Epithelial cell of esophagus (primary cell): ENCODE measurements at places on chromosomes 6 and 20.

- peak; percentile 87 for DNase-seq
Observed at GRCh38 chr6:127582777-127583462, 5.9 kb downstream of the C6orf58 start.

DNA sequence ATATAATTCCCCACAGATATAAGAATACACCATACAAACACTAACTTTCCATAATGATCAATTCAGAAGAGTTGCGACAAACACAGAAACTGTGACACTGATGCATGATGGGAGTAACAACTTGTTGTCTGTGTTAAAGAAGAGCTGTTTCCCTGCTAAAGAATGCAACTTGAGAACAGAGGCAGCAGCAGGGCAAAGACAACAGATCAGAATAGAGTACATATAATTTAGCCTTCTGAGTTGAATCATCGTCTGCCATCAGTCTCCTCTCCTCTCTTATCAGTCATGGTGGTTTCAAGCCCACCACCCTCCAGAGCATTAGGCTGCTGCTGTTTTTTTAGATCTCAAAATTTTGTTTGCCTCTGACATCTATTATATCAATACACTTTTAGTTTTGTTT, 280.4 kb downstream of the UBE3D start:
- DNase-seq, result no peak

- no peak for DNase-seq
Observed at GRCh38 chr20:44431502-44432234, 44.0 kb upstream of the TTPAL start.

DNA sequence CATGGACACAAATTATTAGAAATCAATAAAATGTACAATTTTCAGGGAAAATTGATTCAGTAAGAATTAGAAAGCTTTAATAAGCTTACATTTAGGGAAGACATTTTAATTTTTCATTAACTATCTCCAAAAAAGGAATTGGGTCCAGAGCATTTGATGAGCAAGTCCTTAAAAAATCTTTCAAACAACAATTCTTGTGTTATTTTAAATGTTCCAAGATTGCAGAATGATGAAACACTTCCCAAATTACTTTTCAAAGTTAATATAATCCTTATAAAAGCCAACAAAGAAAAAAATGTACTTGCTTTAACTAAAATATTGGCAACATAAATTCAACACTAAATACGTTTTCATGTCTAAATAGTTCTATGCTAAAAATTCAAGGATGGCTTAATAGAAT, 102.0 kb downstream of the ADAT2 start:
- no peak for DNase-seq

GRCh38 chr6:128161839-128162238, 261.0 kb upstream of the THEMIS start:
- DNase-seq, result no peak

- peak; percentile 24 for DNase-seq
Observed at GRCh38 chr6:84082689-84083265, 49.2 kb downstream of the MRAP2 start.

DNA sequence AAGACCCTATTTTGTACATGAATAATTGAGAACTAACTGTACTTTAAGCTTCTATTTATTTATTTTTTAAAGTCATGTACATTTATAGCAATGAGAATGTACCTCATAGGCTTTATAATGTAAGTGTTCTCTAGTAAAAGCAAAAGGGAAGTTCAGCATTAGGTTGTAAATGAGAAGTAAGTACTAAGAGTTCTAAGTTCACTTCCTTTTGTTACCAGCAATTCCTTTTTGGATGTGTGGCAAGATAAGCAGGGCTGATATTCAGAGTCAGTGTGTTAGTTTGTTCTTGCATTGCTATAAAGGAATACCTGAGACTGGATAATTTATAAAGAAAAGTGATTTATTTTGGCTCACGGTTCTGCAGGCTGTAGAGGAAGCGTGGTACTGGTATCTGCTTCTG, 54.0 kb upstream of the CCN2 start:
- DNase-seq, result no peak
